Calu3 (cell line): ENCODE measurements at places on chromosomes 13 and 19. TPM values are rescaled to one million over a fixed set of nuclear protein-coding genes. Genes with fewer than 3 reads are reported as not detected.

DNA sequence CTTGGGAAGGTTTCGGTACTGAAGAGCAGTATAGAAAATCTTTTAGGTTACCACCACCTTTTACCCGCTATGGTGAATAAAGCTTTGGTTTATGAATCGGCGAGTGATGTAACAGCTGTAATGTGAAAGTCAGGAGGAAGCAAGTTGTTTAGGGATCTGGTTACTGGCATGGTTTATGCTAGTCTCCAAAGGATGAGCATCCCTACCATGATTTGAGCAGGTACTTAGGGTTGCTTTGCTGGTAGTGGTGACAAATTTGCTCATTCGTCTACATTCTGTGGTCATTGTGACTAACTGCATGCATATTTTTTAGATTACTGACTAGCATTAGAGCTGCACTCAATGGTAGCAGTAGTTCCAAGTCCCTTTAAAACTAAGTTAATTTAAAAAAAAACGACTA, 104.1 kb downstream of the FRY start:
- no peak for DNase-seq

The UQCRFS1 gene
- 41.6 and 43.4 TPM in 2 replicates for total RNA-seq

DNA sequence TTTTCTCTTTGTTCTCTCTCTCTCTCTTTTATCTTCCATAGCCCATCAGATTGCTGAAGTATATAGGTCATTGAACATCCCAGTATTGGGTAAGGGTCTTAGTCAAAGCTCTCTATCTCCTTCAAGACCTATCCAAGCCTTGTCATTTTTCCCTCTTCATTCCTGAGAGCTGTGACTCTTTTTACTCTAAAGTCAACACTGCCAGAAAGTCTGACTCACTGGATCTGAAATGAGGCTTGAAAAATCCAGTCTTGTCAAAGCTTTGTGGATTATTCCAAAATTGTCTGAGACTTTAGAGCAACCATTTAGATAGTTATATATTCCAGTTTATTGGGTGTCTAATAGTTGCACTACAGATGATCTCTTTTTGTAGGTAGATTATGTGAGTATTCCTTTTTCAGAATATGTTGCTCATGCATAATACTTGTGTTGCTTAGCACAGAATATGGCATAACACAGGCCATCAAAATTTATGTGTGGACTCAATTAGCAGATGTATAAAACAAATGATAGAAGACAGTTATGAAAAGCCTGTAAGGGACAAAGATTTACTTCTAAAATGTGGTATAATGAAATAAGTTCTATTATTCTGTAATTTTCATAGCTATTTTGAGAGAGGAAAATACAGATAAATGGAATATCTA, 389.3 kb upstream of the PCDH9 start:
- DNase-seq = no peak

- DNase-seq = no peak
Measured at GRCh38 chr13:101447852-101448251, 4.6 kb upstream of the ITGBL1 start.

DNA sequence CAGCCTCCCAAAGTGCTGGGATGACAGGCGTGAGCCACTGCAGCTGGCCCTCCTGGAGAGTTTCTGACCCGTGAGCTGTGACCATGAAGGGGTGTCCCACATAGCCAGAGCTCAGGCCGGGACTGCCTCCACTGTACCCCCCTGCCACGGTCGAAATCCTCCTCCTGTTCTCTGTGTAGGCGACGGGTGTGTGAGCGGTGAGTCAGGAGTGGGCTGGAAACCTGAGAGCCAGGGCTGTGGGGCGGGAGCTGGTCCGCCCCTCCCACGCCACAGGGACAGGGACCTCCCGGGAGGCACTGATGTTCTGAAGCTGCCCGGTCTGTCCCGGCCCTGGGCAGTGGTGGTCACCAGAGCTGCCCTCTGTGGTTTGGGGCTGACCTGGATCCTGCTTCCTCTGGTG, 3.9 kb downstream of the WDR18 start:
- no peak for DNase-seq

GRCh38 chr13:51222686-51223559, 725 bp downstream of the FAM124A start:
- DNase-seq = peak; percentile 1

GRCh38 chr13:98066636-98067035, 76.3 kb upstream of the FARP1 start:
- no peak for DNase-seq

- no peak for DNase-seq
Measured at GRCh38 chr19:15859187-15859586, 38.7 kb downstream of the CYP4F2 start.

The FXYD3 gene
- 183 and 291 TPM in 2 replicates for total RNA-seq

DNA sequence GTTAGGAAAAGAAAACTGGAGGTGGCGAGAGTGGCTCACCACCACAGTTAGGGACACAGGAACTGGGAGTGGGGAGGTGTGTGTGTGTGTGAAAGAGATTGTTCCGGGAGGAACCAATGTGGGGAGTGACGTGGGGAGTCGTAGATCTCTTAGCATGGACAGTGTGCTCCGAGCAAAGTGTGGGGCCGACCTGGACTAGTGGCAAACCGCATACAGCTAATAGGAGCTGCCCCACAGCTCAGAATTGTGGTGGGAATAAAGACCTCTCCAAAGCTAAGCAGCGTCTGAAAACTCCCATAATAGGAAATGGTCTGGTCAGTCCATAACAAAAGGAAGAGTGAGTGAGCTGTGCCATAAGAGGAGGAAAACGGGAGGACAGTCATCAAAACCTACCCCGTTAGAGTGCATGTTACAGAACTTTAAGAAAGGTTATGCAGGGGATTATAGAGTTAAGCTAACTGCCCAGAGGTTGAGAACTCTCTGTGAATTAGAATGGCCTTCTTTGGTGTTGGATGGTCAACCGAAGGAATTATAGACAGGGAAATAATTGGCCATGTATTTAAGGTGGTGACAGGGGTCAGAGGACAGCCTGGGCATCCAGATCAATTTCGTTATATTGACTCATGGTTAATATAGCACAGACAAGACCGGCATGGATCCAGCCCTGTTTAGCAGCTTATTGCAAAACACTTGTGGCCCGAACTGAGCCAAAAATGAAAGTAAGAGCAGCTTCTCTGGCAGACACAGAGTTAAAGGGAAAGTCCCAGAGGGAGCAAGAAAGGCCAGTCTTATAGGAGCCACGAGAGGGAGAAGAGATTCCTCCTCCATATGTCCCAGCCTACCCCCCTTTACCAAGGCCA, 8.9 kb upstream of the SLC15A1 start:
- no peak for DNase-seq

- DNase-seq = no peak
Measured at GRCh38 chr13:77529501-77529840, 6.0 kb upstream of the SCEL start.

DNA sequence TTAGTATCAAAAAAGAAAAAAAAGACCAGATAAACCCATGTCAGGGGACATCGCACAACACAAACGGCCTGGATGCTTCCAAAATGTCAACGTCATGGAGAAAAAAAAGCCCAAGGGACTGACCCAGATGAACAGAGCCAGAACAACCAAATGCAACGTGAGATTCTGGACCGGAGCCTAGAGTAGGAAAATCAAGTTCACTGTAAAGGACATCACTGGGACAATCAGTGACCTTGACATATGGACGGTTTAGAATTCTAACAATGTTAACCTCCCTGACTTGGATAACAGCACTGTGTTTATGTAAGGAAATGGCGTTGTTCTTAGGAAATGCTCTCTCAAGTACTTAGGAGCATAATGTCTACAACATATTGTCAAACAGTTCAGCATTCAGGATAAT, 15.1 kb upstream of the EMP3 start:
- DNase-seq = no peak

The PODNL1 gene
- total RNA-seq = not detected in 2 replicates

DNA sequence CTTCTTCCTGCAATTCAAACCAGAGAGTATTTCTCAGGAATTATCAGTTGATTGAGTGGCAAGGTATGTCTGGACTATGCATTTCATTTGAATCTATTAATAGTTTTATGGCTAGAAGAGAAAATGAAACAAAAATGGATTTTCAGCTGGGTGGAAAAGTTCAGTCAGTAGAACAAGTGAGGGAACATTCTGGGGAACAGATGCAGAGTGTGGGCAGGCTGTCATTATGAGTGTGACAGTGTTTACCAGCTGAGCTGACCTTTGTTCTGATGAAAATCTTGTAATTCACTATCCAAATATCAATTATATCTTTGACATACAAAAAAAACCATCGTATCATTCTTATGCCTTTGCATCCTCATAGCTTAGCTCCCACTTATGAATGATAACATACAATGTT, 2.6 kb upstream of the CLC start:
- no peak for DNase-seq

- DNase-seq = peak; percentile 84
Measured at GRCh38 chr13:34156841-34157365, 339.0 kb downstream of the RFC3 start.

The FAM83E gene
- total RNA-seq = 8.2 and 13.3 TPM in 2 replicates

The PLPPR2 gene
- total RNA-seq = 7.8 and 8.2 TPM in 2 replicates

DNA sequence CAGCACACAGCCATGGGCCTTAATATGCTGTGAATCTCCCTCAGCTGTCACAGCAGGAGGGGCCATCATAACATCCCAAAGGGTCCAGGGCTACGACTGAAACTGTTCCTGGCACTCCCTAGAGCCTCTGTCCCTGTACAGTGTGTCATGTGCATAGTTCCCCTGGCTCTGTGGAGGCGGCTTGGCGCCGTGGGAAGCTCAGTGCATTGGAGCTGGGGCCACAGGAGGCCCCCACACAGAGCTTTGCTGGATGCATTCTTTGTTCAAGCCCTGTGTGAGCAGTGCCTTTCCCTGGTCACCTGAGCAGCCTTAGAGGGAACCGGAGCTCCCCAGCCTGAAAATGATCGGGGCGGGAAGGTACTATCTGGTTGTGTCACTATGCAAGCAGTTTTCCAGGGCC, 21.4 kb downstream of the UBXN6 start:
- no peak for DNase-seq

The PNMA8A gene
- total RNA-seq = 0.49 and 0.61 TPM in 2 replicates

The ETFB gene
- 203 and 213 TPM in 2 replicates for total RNA-seq

The CEACAM1 gene
- 132 and 159 TPM in 2 replicates for total RNA-seq

The ZNF541 gene
- not detected in 2 replicates for total RNA-seq
